ENCODE measurements at places on chromosomes 12 and 14. TPM values are rescaled to one million over a fixed set of nuclear protein-coding genes. Genes with fewer than 3 reads are reported as not detected.

Gene EMP1
- total RNA-seq, result 40.2 TPM

Gene FGD4
- total RNA-seq, result 51.1 TPM

Gene ASB2
- total RNA-seq, result 16.2 TPM

Gene KRT7
- total RNA-seq, result not detected

Gene BCL2L14
- total RNA-seq, result under 0.01 TPM

Gene TRPV4
- total RNA-seq, result 0.52 TPM

Gene TCL1B
- total RNA-seq, result 1.0 TPM

Gene SLCO1A2
- total RNA-seq, result not detected

Gene FKBP4
- total RNA-seq, result 27.1 TPM

Gene P2RX7
- 2.1 TPM for total RNA-seq

Gene HOXC4
- 1.0 TPM for total RNA-seq

Gene DAO
- not detected for total RNA-seq

Gene MYO1H
- not detected for total RNA-seq

Gene SLC24A4
- 1.6 TPM for total RNA-seq

Gene COPZ1
- total RNA-seq, result 62.6 TPM

Gene CSRP2
- total RNA-seq, result 20.4 TPM

Gene SERPINA5
- total RNA-seq, result 0.52 TPM

Gene PDZRN4
- total RNA-seq, result 1.6 TPM

Gene NKX2-8
- not detected for total RNA-seq

Gene ADAMTS20
- 0.52 TPM for total RNA-seq

Gene RNASE7
- not detected for total RNA-seq

Gene BDKRB2
- total RNA-seq, result 2.6 TPM

Gene SPRYD3
- 13.0 TPM for total RNA-seq

Gene OR10AD1
- not detected for total RNA-seq

Gene TRAFD1
- 30.8 TPM for total RNA-seq

Gene B4GALNT3
- total RNA-seq, result 4.2 TPM

Gene ANO2
- 4.7 TPM for total RNA-seq

Gene DPF3
- 1.6 TPM for total RNA-seq

Gene GOLT1B
- total RNA-seq, result 27.1 TPM

Gene RHOJ
- total RNA-seq, result 7.3 TPM

Gene AICDA
- total RNA-seq, result not detected

Gene LEMD3
- total RNA-seq, result 30.8 TPM

Gene PTGDR
- under 0.01 TPM for total RNA-seq
